ENCODE measurements at places on chromosomes 6 and 20.

- DNase-seq, result no peak
Measured at GRCh38 chr6:168415098-168415992, 25.6 kb upstream of the SMOC2 start.

GRCh38 chr20:3221398-3222226 is 12.3 kb downstream of the ITPA start:
- DNase-seq, result no peak

DNA sequence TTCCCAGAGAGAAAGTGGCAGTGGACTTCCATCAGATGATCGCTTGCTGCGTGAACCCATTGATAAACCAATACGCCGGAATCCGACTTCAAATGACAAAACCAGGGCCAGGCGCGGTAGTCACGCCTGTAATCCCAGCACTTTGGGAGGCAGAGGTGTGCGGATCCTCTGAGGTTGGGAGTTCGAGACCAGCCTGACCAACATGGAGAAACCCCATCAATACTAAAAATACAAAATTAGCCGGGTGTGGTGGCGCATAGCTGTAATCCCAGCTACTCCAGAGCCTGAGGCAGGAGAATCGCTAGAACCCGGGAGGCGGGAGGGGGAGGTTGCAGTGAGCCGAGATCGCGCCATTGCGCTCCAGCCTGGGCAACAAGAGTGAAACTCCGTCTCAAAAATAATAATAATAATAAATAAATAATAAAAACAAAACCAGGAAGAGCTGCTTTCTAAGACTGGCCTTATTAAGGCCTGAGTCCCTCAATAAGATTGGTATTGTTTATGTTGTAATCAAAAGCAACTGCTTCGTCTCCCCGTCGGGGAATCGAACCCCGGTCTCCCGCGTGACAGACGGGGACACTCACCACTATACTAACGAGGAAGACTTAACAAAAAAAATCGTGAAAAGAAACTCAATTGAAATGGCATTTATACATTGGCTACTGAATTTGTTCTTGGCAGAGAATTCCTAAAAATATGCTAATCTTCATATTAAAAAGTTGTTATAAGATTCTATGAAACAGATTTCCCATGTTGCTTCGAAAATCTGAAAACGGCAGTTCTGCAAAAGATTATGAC is 110.2 kb upstream of the ZNF184 start:
- no peak for DNase-seq

DNA sequence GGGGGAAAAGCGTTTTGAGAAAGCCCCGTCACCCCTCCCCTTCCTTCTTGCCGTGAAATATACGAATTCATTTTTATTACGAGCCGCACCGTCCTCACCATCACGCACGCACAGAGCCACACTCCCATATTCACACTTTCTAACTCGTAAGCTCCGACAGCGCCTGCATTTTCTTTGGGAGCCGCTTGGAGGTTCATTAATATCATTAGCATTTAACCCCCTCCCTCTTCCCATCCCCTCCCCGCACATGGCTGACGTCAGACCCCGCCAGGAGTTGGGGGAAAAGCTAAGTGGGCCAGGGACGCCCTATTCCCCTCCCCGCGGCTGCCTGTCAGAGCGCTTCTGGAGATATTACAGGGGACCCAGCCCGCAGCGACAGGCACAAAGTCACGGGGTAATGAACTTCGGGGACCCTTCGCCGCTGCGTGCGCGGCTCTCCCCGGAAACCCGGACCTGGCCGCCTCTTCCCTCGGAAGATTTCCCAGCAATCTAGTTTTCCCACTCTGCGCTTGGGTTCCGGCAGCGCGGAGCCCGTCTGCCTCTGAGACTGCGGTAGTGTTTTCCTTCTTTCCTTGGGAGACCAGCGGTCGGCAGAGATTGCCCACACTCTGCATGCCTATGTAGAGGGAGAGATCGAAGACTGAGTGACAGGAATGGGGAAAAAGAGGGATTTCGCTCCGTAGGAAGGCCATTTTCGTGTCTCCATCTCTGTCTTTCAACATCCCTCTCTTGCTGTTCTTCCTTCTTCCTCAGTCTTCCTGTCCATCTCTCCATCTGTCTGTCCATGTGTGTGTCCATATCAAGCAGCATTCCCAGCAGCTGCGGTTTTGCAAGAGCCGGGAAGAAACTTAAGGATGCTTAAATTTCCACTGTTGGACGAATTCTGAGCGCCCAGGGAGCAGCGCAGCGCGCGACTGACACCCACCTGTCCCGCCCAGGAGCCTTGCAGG is at the start of gene NR2E1:
Gene NR2E1 (plus strand): TSS at position 309 of the 950 bp plus-strand sequence. CDS start 744 bp downstream, outside the sequence.
- no peak for DNase-seq

- DNase-seq, result peak; percentile 39
Measured at GRCh38 chr20:59160389-59161115, 3.1 kb upstream of the ZNF831 start.

- no peak for DNase-seq
Measured at GRCh38 chr6:129908356-129908755, 47.2 kb upstream of the TMEM244 start.

- no peak for DNase-seq
Measured at GRCh38 chr6:67606906-67607828, 1027.9 kb upstream of the ADGRB3 start.

DNA sequence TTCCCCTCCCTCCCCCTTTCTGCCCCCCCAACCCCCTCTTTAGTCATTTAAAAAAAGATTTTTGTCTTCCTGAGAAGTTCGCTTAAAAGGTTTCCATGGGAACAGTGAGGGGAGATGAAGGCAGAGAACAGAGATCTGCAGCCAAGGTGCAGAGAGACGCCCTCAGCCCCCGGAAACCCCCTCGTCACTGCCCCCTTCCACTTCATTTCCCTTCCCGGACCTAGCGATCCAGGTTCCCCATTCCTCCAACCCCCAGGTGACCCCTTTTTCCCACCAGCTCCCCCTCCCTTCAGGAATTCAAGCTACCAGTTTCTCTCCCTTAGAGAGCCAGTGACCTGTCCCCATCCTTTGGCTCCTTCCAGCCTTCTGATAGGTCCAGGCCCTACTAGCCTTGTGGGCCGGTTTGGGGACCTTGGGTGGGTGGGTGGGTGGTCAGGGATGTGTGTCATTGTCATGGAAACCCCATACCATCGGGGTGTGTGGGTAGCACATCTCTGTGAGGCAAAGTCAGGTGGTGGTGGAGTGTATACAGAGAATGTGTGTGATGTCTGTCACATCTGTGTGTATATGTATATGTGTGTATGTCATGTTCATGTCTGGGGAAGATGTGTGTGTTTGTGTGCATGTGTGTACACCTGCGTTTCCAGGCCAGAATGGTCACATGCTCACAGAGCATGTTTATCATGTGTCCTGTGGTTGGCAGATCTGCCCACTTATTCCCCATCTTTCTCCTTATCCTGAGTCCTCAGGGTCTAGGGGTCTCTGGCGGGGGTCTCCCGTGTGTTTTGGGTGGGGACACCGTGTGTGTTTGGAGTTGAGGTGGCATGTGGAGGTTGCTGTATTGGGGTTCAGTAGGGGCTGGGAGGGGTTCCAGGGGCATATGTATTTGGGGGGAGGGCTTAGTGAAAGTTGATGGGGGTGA is 7.0 kb downstream of the SYNGAP1 start:
- peak; percentile 61 for DNase-seq

DNA sequence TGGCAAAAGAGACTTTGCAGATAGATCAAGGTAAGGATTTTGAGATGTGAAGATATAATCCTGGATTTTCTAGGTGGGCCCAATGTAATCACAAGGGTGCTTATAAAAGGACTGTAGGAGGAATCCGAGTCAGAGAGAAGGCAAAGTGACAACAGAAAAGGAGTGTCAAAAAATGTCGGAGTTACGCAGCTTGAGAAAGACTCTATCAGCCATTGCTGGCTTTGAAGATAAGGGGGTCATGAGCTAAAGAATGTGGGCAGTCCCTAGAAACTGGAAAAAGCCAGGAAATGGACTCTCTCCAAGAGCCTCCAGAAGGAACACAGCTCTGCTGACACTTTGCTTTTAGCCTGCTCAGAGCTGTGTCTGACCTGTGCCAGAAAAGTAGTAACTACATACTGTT is 8.7 kb upstream of the RWDD1 start:
- DNase-seq, result no peak

GRCh38 chr20:35674921-35675320 is 10.2 kb upstream of the CPNE1 start:
- DNase-seq, result no peak

DNA sequence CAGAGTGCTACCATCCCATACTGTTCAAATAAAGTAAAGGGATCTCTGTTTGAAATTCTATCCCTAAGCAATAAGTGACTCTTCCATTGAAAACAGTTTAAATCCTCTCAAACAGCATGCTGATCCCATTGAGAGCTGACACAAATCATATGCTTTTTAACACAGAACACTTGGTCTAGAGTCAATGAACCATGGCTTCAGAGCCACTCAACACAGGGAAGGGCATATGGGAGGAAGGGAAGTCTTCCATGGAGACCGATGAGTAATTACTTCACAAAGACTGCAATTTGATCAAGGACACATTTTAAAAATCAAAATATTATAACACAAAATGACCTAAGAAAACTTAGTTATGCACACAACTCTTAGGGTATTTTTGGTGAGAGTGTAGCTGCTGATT is 1073.0 kb upstream of the MAP3K7 start:
- DNase-seq, result no peak

DNA sequence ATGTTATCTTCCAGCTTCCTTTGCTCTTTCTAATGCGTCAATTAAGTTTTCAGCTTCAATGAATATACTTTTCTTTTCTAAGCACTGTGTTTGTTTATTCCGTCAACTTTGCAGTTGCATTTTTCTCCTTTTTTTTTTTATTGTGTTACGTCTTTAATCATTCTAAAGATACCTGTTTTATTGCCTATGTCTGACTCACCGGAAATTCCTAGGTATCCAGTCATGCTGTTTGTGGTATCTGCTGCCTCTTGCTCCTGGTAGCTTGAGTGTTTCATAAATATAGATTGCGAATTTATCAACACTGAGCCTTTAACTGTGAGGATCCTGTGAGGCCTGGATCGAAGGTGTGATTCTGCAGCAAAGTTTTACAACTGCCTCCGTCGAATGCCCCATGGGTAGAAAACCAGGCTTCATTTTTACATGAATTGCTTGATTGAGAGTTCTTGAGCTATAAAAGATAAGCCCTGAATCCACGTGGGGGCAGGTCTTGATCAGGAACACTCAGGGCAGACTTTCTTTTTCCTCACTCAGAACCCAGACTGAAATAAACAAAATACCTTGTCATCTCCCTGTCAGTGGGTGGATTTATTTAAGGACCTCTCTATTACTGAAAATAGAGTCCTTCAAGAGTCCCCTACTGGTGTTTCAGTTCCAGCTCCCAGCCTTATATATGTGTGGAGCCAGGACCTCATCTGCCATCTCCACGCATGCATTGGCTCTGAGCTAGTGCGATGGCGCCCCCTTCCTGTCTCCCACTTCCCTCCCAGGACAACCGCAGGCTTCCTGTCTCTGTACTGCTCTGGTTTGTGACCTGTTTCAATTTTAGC is 60.1 kb upstream of the LRRC1 start:
- DNase-seq, result peak; percentile 52

- DNase-seq, result no peak
Measured at GRCh38 chr6:122081921-122082320, 317.5 kb upstream of the HSF2 start.

DNA sequence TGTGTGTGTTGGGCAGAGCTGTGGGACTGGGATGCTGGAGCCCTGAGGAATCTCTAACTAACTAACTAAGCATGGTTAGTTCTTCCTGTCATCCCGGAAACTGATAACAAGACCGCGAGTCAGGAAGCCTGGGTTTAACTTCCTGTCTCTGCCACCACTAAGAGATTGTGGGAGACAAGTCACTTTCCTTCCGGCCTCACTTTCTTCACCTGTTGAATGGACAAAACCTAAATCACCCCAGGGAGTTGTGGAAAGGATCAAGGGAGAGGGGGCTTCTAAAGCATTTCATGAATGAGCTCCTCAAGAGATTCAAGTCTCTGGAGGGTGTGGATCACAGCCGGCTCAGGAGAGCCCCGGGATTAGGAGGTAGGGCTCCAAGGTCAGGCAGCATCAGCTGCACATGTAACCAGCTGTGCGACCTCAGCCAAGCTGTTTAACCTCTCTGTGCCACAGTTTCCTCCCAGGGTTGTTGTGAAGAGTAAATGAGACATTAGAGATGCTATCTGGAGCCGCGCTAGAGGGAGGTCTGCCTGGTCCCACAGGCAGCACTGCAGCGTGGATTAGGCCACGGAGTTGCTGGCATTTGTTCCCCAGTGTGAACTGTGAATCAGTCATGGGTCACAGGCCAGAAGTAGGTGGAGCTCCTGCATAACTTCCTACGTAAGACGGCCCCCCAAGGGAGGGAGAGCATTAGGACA is 105.1 kb downstream of the TOX2 start:
- DNase-seq, result peak; percentile 67

DNA sequence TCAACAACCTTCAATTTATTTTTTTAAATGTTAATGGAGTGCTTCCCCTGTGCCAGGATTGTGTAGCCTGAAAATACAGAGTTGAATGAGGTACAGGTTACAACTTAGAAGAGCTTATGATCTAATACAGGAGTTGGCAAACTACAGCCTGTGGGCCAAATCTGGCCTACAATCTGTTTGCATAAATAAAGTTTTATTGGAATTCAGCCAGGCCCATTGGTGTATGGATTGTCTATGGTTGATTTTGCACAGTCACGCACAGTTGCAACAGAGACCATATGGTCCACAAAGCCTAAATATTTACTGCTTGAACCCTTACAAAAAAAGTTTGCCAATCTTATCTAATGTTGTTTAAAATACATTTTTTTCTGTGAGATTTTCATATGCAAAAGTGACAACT is 177.3 kb upstream of the CCN2 start:
- DNase-seq, result no peak

DNA sequence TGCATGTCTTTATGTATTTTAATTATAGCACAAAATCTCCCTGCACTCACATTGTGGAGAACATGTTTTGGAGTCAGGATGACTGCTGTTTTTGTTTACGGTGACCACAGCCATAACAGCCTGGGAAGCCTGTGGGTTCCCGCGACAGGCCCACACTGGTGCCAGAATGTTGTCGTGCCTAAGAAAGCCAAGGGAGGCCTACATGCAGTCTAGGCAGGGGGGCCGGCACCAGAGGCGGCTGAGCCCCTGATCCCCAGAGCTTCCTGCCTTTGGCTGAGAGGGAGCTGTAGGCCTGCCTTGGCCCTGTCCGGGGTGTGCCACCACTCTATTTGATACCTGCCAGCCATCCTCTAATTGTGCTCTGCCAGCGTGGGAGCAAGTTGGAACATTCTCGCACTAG is 46.7 kb downstream of the TBC1D7 start:
- DNase-seq, result no peak

DNA sequence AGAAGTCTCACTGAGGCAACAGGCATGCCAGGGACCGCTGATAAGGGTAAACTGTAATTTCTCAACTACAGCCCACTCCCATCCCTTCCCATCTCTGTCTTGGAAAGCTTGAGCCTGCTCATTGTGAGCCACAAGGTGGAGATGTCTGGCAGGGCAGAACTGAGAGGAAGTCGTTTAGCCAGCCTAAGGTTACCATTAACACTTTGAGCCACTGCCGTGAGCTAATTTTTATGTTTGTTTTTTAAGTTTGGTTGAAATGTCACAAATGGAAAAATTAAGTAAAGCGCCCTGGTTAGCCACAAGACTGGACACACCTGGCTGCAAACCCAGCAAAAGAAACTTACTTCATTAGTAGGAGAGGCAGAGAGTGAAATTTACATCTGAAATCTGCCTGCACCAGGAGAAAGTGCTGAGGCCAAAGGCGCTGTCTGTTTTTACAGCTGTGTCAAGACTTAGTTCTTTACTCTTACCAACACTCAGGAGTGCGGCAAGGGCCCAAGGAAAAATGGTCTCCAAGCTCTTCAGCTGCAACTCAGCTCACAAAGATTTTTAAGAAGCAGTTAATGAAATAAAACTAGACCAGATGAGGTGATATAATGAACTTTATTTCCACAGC is 50.0 kb upstream of the FAM83C start:
- DNase-seq, result peak; percentile 22

- no peak for DNase-seq
Measured at GRCh38 chr6:93418408-93419303, 703 bp downstream of the EPHA7 start.
